ENCODE measurements at places on chromosomes 5 and 9.

DNA sequence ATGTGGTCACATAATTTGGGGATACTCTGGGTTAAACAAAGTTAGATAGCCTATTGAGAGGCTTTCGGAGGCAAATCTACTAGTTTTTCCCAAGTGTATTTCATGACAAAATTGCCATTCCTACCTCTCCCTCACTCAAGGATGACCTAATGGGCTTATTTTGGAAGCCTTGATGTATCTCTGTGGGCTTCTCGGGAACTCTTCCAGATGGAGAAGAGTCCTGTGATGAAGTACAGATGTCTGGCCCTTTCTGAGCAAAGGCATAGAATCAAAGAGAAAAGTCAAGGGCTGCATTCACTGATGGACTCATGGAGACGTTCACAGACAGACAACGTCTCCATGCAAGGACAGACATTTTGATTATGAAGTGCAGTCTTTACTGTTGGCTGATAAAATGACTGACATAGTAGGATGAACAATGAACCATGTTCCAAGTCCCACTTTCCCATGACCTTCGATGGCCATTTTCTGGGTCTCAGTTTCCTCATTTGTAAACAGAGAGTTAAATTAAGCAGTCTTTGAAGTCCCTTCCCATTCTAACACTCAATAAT is 347.2 kb upstream of the CD180 start:
- no peak for DNase-seq

DNA sequence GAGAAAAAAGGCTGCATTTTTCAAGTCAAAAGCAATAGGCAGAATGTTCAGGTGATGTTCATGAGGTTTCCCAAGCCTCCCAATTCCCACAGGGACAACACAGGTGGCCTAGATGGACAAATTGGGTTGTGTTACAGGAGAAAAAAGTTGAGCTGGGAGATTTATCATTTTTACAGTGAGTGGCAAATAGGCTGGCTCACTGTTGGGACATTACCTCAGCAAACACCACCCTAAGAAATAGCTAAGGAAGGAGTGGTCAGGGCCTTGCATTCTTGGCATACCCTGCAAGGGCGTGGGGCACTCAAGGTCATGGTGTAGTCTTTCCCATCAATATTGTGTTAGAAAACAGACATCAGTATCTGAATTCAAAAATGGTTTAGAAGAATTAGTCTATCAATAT is 23.3 kb upstream of the CPLANE1 start:
- no peak for DNase-seq

GRCh38 chr9:79588488-79589223 is 16.9 kb downstream of the TLE4 start:
- DNase-seq, result no peak

- DNase-seq, result no peak
These were observed 142.4 kb downstream of the C9orf152 start for GRCh38 chr9:110065532-110065931.

- no peak for DNase-seq
These were observed 99.7 kb upstream of the CCL21 start for GRCh38 chr9:34809504-34810186.

DNA sequence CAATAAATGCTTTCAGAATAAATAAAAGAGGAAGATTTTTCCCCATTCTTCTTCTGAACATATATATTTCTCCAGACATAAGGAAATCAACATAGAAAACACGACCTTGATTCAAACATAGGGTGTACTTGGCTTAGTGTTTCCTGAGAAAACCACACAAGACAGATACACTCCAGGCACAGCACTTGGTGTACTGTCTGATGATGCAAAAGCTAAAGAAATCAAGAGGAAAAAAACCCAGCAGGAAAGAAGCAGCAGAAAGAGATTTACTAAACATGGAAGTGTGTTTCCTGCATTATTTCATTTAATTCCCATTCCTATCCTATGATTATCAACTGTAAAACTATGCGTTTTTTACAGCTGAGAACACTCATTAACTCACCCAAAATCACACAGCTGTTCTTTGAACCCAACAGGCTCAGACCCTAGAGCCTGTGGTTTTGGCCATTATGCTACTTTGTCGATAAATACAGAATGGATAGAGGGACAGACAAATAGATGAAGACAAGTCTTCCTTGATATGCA is 46.1 kb downstream of the NIPAL4 start:
- DNase-seq, result no peak

- no peak for DNase-seq
These were observed 140.4 kb upstream of the ADRA1B start for GRCh38 chr5:159775890-159776289.

DNA sequence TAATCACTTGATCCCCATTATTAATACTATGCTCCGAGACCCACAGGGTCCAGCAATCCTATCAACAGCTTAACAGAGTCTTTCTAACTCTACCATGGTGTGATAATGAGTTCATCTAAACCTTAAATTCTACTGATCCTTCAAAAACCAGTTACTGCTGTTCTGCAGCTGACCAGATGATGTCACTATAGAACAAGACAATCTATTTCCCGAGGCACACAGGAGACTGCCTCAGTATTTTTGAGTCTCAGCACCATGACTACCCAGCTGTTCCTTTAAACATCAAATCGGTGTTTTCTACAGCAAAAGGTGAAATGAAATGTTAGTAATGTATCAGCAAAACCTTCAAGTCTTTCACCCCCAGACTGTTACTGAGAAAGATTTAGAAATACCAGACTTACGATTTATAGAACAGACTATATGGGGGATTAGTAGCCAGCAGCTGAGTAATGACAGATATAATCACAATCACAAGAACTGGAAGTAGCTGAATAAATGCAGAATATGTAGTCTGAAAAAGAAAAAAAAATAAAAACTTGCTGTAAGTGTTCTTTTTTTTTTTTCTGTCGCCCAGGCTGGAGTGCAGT is 16.9 kb downstream of the DNAJC18 start:
- DNase-seq, result peak; percentile 69

DNA sequence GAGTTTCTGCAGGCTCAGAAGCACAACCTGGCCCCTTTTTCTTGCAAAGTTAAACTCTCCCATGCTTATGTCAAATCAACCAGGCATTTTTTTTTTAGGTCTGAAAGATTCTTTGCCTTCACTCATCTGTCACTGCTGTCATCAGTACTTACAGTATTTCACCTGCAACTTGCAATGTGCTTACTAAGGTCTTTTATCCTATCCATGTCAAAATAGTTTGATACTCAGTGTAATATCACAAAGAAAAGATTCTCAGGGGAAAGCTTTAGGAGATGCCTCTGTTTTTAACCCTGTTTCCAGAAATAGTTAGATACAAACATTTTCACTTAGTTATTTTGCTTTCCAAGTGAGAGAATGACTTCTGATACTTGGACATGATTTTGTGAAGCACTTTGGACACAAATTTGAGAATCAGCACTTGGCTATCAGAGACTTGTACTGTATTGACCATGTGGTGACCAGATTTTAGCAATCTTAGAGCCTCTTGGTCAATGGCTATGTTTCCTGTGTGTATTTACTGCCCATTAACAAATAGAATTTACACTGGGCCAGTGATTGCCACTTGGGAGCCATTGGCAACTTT is 428.2 kb downstream of the IRX1 start:
- no peak for DNase-seq

DNA sequence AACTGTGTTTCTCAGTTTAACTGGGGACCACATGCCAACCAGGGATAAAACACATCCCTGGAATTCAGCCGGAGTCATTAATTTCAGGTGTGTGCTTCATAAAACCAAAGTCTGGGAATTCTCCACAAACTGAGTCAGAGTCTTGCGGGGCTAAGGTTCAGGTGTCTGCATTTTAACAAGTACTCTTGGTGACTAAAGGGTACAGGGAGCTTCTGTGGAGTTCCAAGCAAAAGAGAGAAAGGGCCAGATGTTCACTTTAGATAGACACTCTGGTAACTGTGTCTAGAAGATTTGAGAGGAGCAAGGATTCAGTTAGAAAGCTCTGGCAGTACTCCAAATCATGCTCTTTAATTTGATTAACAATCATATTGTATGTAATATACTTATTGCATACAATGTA is 4.0 kb downstream of the NADK2 start:
- no peak for DNase-seq

DNA sequence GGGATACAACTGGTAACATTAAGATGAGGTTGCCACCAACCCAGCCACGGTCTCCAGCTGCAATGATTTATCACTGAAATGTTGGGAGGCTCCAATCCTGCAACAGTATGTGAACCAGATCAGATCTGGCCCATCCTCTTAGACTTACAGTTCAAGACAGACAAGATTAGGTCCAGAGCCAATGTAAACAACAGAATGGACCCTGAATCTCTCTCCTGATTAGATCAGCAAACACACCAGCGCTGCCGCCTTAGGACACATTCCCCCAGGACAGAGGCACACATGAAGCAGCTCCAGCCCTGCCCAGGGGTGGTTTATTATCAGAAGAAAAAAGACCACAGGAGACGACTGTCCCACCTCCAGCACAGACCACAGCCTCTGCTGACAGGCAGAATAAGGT is 82.1 kb downstream of the SLIT3 start:
- no peak for DNase-seq

DNA sequence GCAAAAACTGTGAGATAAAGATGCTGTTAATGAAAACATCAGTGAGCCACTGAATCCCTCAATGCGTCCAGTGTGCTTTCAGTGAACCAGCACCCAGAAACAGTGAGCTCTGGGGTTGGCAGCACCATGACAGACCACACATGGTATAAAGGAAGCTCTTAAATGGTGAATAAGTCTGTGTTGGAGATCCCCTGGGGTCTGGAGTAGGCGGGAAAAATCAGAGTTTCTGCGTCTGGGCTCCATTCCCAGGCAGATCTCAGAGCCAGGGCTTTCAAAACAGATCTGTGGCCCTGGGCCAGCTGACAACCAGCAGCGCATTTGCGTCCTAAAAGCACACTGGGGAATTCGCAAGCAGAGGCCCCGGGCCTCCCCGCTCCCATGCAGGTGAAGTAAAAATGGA is 233.5 kb downstream of the FRMD3 start:
- DNase-seq, result peak; percentile 71

DNA sequence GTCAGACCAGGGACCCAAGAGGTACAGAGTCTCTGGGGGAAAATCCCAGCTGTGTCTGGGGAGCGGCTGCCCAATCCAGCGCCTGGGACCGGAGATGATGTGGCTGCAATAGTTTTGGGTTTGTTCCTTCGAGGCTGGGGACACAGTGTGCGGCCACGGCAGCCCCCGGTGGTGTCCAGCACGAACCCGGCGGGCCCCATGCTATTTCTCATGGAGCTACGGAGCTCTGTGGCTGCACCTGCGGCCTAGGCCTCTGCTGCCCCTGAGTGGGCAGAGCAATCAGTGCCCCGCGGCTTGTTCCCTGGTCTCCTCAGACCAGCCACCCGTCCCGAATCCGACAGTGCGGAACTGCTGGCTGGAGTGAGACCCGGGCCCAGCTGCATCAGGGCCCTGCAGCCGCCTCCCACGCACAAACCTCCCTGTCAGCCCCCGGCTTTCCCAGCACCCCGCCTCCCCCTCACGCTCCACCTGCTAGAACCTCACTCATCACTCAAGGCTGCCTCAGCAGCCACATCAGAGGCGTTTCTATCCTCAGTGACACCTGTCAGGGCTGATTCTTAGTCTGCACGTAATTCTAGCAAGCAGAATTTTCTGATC is 29.0 kb downstream of the SARDH start:
- DNase-seq, result peak; percentile 67

GRCh38 chr9:69455311-69455710 is 130.3 kb downstream of the ENTREP1 start:
- DNase-seq, result no peak

GRCh38 chr9:137050570-137050969 is 3.3 kb downstream of the ENTPD2 start:
- no peak for DNase-seq

- peak; percentile 32 for DNase-seq
These were observed 137.2 kb downstream of the CAVIN4 start for GRCh38 chr9:100715100-100715380.

GRCh38 chr9:26786564-26786963 is 106.0 kb downstream of the CAAP1 start:
- no peak for DNase-seq

DNA sequence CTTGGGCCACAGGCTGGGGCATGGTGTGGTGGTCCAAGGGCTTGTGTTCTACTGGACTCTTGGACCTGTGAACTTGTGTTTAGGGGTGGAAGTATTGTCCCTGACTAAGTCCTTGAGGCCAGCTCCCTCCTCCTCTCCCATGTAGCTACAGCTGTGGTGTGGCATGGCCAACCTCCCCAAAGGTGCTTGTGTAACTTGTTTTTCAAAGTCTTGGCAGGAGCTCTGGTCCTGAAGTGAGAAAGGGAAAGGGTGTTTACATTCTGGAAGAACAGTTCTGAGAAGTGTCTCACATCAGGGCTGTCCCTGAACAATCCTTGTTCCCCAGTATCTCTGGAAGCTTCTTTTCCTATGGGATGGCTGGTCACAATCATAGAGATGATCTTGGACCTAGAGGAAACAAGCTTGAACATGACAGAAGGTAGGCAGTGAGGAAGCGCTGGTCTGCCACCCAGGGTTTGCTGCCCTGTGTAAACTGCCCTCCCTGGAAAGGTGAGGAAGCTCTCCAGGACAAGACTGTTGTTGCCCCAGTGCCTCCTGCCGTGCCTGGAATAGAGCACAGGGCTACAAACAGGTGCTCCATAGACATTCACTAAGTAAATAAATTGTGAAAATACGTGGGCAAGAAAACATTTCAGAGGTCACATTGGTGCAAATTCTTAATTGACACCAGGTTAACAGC is 64.6 kb upstream of the KLF9 start:
- DNase-seq, result no peak

DNA sequence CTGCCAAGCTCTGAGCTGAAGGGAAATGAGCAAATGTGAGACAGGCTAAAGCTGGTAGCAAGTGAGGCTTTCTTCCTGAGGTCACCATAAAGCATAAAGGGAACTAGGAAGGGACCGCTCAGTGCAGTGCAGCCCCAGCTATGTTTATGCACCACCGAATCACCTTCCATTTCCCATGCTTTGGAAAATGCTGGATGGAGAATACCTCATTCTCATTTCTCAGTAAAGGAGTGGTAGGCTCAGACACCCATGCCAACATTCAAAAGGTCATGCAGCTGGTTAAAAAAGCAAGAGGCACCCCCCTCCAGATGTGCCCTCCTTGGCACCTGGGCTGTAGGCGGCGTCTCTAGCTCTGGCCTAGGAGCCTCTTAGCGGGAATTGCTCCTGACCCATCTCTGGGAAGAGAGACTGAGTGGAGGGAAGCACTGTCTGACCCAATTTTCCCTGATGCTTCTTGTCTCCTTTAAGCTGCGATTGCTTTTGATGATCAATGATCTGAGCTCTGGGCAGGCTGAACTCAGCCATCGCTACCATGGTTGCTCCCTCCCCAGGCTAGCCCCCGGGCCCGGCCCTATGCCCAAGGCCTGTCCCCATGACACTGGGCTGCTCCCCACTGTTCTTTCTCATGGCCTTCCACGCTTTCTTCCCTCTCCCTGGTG is 58.7 kb downstream of the ZNF354C start:
- DNase-seq, result no peak

DNA sequence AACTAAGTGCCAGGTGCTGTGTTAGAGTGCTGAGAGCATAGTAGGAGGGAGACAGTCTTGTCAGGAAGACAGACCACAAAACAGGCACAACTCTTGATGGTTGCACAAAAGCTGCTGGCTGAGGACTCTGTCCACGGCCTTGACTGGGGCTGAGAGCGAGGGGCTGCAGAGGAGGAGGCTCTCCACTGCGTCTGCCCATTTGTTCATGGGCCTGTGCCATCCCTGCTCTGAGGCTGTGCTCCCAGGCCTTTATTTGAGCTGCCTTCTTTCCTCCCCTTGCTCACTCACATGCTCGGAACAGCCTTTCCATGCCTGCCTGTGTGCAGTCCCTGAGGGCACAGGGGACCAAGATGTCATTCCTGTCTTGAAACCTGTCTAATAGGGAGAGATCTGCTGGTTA is 147.8 kb downstream of the CACNA1B start:
- no peak for DNase-seq

- no peak for DNase-seq
These were observed 51.3 kb upstream of the FER start for GRCh38 chr5:108696407-108696806.

- peak; percentile 30 for DNase-seq
These were observed 68.1 kb downstream of the NIPBL start for GRCh38 chr5:36944607-36945225.

Measured in putamen (tissue), 1 donor.